Thymus (tissue), 14 donors: ENCODE measurements at places on chromosomes 5 and 9.

GRCh38 chr5:23675456-23675855 is 168.0 kb downstream of the PRDM9 start:
- no peak for DNase-seq

- no peak for DNase-seq
These were observed 76.0 kb downstream of the COL15A1 start for GRCh38 chr9:99019510-99020331.

- no peak for DNase-seq
These were observed 12.7 kb upstream of the CYSTM1 start for GRCh38 chr5:140162275-140162674.

- DNase-seq = no peak
These were observed 384 bp upstream of the MRPS2 start for GRCh38 chr9:135500071-135500524.

GRCh38 chr9:106897236-106897635 is 34.3 kb downstream of the ZNF462 start:
- DNase-seq = no peak

GRCh38 chr5:93249651-93250289 is 331.2 kb downstream of the NR2F1-AS1 start:
- no peak for DNase-seq

DNA sequence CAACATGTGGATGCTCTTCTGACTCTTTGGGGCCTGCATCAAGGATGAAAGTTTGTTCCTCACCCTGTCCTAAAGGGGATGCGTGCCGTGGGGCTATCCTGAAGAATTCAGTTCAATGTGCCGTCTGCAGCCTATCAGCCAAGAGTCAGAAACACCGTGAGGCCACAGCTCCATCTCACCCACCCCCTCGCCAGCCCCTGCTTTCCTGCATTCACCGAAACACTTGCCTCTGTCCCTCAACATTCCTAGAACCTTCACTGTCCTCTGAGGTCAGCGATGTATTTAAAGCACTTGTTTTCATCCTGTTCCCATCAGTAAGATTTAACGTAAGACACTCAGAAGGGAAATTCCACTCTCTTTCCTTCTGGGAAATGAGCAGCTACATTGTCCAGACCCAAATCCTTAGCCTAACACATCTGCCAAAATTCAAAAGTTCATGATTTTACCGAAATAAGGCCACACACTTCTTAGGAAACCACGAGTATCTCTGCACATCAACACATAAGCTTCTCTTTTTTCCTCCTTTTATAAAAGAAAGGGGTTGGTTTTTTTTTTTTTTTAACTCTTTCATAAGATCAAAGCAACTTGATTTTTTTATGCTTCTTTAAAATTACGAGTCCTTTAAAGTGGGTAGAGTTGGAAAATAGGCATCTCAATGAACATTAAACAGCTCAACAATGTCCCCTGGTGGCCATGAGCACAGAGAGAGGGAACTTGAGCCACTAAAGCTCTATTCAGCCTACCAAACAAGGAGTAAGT is 100.7 kb downstream of the SUSD1 start:
- peak; percentile 37 for DNase-seq

DNA sequence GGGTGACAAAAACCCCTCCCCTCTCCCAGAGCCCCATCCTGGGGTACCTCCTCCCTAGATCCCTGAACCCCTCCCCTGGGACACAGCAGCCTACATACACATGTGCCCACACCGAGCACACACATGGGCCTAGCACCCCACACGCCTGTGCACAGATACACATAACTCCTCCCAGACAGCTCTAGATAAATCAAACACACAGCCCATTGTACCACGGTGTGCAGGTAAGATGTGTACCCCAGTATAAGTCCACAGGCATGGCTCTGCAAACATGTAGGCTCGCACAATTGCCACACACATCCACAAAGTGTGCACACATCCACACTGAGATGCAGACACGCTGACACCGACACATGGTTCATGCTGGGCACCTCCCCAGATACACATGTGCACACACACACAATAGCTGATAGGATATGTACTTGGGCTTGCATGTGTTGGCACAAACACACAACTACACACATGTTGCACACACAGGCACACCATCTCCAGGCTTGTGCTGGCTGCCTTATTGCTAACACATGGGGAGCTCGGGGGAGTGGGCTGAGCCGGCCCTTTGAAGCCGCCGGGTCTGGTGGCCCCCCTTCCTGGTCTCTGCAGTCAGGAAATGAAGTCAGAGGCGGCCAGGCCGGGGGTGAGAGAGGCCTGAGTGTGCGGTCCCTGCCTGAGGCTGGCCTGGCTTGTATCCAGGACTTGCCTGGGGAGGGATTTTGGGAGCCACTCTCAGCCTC is 30.2 kb downstream of the GOLGA2 start:
- DNase-seq = no peak
